ENCODE measurements at places on chromosomes 11 and 22. TPM values are rescaled to one million over a fixed set of nuclear protein-coding genes. Genes with fewer than 3 reads are reported as not detected.

PTPRCAP gene
- 3.6 TPM for polyA plus RNA-seq

C22orf23 gene
- polyA plus RNA-seq = 0.23 TPM

OVOL1 gene
- not detected for polyA plus RNA-seq

TBX10 gene
- polyA plus RNA-seq = not detected

GAL3ST1 gene
- 0.06 TPM for polyA plus RNA-seq

TRIM49 gene
- polyA plus RNA-seq = not detected

ZBTB16 gene
- 9.8 TPM for polyA plus RNA-seq

MRE11 gene
- 3.0 TPM for polyA plus RNA-seq

OR2AT4 gene
- polyA plus RNA-seq = not detected

SAA2 gene
- polyA plus RNA-seq = not detected

HSPB2 gene
- polyA plus RNA-seq = not detected

HYOU1 gene
- 318 TPM for polyA plus RNA-seq

DNA sequence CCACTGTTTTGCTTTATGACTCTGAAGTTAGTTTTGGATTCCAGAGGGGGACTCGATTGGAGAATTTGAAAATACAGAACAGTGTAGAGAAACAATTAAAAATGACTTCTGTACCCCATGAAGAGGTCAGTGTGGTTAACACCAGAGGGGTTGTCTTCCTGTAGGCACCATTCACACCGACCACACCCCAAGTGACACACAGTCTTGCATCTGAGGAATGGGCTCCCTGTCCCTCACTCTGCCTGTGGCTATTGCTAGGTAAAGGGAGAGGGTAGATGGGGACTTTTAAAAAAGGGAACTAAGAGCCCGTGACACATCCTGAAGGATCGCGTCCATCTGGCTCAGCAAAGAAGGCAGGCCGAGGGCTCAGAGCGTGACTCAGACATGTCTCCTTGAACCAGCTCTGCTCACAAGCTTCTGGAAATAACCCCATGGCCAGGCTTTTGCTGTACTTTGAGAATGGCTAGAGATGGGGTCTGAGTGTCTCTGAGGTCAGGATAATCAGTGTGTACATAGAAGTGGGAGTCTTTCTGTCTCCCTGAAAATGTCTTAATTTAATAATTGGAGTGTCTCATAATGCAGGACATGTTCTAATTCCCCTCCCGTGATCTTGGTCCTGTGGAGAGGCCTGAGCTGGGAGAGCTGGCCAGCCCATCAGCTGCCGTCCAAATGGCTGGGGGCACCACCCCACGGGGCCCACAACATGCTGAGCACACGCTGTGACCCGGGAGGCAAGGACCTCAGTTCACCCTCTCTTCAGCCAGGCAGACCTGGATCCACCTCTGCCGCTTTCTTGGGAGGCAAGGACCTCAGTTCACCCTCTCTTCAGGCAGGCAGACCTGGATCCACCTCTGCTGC is 39.3 kb downstream of the SGSM1 start:
- DNase-seq = no peak
- H3K4me1 ChIP-seq = no peaks in the 10 kb centered on the region
- H3K4me3 ChIP-seq = no peak overlapping the region
- H3K27me3 ChIP-seq = no peaks in the 10 kb centered on the region
- no peak overlapping the region for H3K27ac ChIP-seq

DNA sequence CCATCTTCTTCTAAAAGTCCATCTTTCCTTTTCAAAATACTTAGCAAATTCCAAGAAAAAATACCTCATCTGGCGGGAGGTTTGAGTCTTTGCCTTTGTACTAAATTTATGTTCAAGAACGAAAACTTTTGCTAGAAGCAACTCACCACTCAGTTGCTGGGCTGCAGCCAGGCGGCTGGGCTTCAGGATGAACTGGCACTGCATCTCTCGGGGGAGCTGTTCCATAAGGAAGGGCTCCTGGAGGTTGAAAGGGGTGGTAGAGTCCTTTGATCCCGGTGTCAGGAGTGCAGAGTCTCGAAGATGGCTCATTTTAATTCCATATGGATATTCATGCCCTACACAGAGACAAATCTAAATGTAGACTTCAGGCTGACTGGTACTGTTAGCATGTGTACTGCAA is 105.8 kb downstream of the ARHGAP20 start:
- H3K36me3 ChIP-seq = no peaks in the 10 kb centered on the region
- no peak overlapping the region for H3K4me3 ChIP-seq
- no peaks in the 10 kb centered on the region for H3K27me3 ChIP-seq
- H3K27ac ChIP-seq = no peak overlapping the region
- H3K4me1 ChIP-seq = no peaks in the 10 kb centered on the region

DNA sequence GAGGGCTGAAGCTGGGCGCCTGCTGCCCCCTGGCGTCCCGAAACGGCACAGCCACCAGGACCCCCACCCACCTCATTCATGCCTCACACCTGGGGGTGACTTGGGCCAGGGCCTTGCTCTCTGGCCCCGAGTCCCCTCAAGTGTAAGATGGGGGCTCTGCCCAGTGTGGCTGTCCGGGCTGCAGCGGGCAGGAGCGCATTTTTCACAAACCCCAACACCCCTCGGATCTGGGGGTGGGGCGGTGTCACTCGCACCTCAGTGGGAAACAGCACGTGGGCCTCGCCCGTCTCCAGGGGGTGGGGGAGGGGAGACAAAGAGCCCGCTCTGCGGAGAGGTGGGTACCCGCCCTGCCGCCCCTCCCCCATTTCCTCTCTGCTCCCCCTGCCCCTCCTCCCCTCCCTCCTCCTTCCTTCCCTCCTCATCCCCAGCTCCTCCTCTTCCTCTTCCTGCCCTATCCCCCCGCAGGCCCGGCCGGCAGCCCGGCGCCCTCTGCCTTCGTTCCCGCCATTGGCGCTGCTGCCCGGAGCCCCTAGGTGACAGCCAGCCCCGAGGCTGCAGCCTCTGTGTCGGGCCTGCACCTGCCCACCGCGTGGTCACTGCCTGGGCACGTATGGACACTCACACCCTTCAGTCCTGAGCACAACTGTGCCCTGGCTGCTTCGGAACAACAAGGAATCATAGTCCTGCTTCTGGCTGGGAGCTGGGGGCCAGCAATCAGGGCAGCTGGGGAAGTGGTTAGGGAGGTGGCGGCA is 6.8 kb upstream of the CDKN1C start:
- H3K36me3 ChIP-seq = no peaks in the 10 kb centered on the region
- DNase-seq = peak; percentile 64
- peak overlapping the region; percentile 43 for H3K27ac ChIP-seq
- H3K27me3 ChIP-seq = no peaks in the 10 kb centered on the region

GRCh38 chr11:11213117-11213516 is 139.9 kb downstream of the CSNK2A3 start:
- H3K36me3 ChIP-seq = no peaks in the 10 kb centered on the region
- no peak overlapping the region for H3K4me3 ChIP-seq
- H3K27ac ChIP-seq = no peak overlapping the region
- no peaks in the 10 kb centered on the region for H3K4me1 ChIP-seq

DNA sequence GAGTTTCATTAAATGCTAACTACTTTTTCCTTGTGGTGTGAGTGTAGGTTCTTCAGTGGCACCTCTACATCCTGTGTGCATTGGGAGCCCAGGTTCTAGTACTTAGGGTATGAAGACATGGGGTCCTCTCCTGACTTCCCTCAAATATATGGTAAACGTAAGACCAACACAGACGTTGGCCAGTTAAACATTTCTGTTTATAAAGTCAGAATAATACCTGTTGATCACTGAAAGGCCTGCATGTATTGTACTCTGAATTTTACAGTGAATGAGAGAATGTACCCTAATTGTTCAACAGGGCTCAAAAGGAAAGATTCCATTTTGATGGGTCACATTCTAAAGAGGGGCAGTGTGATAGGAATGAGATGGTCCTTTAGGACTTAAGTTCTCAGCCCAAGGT is 3.2 kb downstream of the RPL27A start:
- H3K4me3 ChIP-seq = no peak overlapping the region
- H3K27me3 ChIP-seq = no peaks in the 10 kb centered on the region
- peaks cover 42% of the 10 kb centered on the region for H3K4me1 ChIP-seq
- DNase-seq = no peak
- no peak overlapping the region for H3K27ac ChIP-seq

GRCh38 chr11:130246738-130247137 is 68.0 kb downstream of the ZBTB44 start:
- no peaks in the 10 kb centered on the region for H3K36me3 ChIP-seq
- H3K27ac ChIP-seq = no peak overlapping the region
- no peak overlapping the region for H3K4me3 ChIP-seq
- no peak for DNase-seq
- H3K4me1 ChIP-seq = no peaks in the 10 kb centered on the region

GRCh38 chr11:116870054-116870453 is 32.6 kb upstream of the APOA1 start:
- H3K27ac ChIP-seq = no peak overlapping the region
- H3K27me3 ChIP-seq = no peaks in the 10 kb centered on the region
- DNase-seq = no peak
- H3K4me3 ChIP-seq = no peak overlapping the region

- H3K27me3 ChIP-seq = no peaks in the 10 kb centered on the region
- H3K36me3 ChIP-seq = no peaks in the 10 kb centered on the region
- no peak for DNase-seq
- no peak overlapping the region for H3K4me3 ChIP-seq
- H3K27ac ChIP-seq = no peak overlapping the region
- peaks cover 4% of the 10 kb centered on the region for H3K4me1 ChIP-seq
These were observed 43.8 kb downstream of the CHRDL2 start for GRCh38 chr11:74687237-74688023.

- H3K36me3 ChIP-seq = no peaks in the 10 kb centered on the region
- H3K4me1 ChIP-seq = no peaks in the 10 kb centered on the region
- H3K4me3 ChIP-seq = no peak overlapping the region
- peaks cover 4% of the 10 kb centered on the region for H3K27me3 ChIP-seq
- peak; percentile 72 for DNase-seq
These were observed 30.3 kb upstream of the ASPHD2 start for GRCh38 chr22:26398741-26399153.

DNA sequence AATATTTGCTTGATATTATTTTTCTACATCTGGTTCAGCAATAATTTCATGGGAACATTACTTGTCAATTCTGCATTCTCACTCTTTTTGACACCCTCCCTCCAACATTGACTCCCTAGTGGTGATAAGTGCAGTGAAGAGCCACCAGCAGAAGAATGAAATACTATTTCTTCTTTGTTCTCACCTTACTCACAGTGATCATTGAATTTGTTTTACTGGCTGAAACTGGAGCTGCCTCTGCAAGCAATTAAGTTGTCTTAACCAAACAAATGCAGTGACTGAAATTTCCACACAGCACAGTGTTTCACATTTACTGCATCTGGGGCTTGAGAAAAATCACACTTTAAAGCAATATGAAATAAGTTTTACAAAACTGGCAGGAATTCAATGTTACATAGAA is 189.8 kb downstream of the JRKL start:
- no peaks in the 10 kb centered on the region for H3K4me1 ChIP-seq
- no peaks in the 10 kb centered on the region for H3K36me3 ChIP-seq
- no peak overlapping the region for H3K27ac ChIP-seq
- H3K4me3 ChIP-seq = no peak overlapping the region
- no peaks in the 10 kb centered on the region for H3K27me3 ChIP-seq
- no peak for DNase-seq

- no peak for DNase-seq
- no peaks in the 10 kb centered on the region for H3K27me3 ChIP-seq
- no peaks in the 10 kb centered on the region for H3K36me3 ChIP-seq
- peaks cover 18% of the 10 kb centered on the region for H3K4me1 ChIP-seq
- H3K27ac ChIP-seq = no peak overlapping the region
These were observed 77.8 kb upstream of the GDPD4 start for GRCh38 chr11:77379253-77379652.

DNA sequence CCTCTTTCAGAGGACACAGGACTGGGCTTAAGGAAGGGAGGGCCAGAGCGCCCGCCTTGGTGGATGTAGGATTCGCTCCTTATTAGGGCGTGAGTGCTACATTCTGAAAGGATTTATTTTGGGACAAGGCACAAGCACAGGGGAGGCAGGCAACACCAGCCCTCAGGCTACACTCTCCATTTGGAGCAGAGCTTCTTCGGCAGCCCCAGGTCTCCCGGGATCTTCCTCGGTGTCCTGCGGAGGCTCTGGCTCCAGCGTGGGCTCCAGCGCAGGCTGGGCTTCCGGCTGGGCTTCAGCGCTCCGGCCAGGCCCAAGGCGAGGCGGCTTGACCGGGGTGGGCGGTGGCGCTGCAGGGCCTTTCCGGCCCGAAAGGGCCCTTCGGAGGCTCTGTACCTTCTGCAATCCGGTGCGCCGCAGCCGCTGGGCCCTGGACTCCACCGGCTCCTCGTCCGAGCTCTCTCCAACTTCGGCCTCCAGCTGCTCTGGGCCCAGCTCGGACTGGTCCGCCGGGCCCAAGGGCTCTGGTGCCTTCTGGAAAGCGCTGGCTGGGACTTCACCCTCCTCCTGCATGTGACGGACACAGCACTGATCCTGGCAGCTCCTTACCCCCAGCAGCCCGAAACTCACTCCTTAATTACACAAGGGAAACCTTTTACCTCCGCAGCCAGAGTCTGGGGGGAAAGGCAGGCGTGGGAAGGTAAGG is 1.1 kb downstream of the CAVIN3 start:
- peak overlapping the region; percentile 83 for H3K27ac ChIP-seq
- H3K27me3 ChIP-seq = no peaks in the 10 kb centered on the region
- peaks cover 36% of the 10 kb centered on the region for H3K4me1 ChIP-seq
- peak; percentile 60 for DNase-seq
- H3K36me3 ChIP-seq = no peaks in the 10 kb centered on the region
- H3K4me3 ChIP-seq = peak overlapping the region; percentile 76

GRCh38 chr22:30336752-30337460 is 10.2 kb upstream of the TBC1D10A start:
- no peak overlapping the region for H3K27ac ChIP-seq
- H3K4me3 ChIP-seq = no peak overlapping the region
- no peaks in the 10 kb centered on the region for H3K4me1 ChIP-seq
- H3K27me3 ChIP-seq = no peaks in the 10 kb centered on the region

DNA sequence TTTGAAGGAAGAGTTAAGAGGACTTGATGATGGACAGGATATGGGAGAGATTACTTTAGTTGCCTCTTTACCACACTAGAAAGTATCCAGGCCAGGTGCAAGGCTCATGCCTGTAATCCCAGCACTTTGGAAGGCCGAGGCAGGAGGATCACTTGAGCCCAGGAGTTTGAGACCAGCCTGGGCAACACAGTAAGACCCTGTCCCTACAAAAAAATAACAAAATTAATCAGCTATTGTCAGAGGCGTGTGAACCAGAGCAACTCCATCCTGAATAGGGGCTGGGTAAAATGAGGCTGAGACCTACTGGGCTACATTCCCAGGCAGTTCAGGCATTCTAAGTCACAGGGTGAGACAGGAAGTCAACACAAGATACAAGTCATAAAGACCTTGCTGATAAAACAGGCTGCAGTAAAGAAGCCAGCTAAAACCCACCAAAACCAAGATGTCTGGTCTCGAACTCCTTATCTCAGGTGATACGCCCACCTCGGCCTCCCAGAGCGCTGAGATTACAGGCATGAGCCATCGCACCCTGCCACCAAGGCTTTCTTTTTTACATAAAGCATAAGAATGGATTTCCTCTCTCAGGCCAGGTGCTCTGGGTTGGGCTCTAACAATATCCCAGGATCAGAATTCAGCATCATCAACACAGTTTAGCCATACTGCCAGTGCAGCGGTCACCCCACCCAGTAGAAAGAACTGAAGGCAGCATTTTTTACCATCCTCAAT is 17.8 kb downstream of the PI4KA start:
- H3K36me3 ChIP-seq = no peaks in the 10 kb centered on the region
- no peak overlapping the region for H3K4me3 ChIP-seq
- no peaks in the 10 kb centered on the region for H3K27me3 ChIP-seq
- DNase-seq = no peak

GRCh38 chr11:108392353-108392752 is 75.0 kb downstream of the C11orf65 start:
- H3K4me1 ChIP-seq = no peaks in the 10 kb centered on the region
- H3K27me3 ChIP-seq = no peaks in the 10 kb centered on the region
- no peak for DNase-seq
- no peaks in the 10 kb centered on the region for H3K36me3 ChIP-seq
- H3K27ac ChIP-seq = no peak overlapping the region
- no peak overlapping the region for H3K4me3 ChIP-seq

- no peak overlapping the region for H3K4me3 ChIP-seq
- H3K27ac ChIP-seq = no peak overlapping the region
- DNase-seq = no peak
- H3K27me3 ChIP-seq = peaks cover 3% of the 10 kb centered on the region
These were observed 172.8 kb upstream of the NAV2 start for GRCh38 chr11:19539861-19540260.

Measured in endothelial cell of umbilical vein (primary cell).